Myocyte (in vitro differentiated cells): ENCODE measurements at places on chromosomes 16 and 17.
A peak's percentile ranks its signal among the peaks of the same experiment; 100 is the strongest.

- DNase-seq, result peak; percentile 65
Measured at GRCh38 chr16:83458612-83459011, 349.2 kb upstream of the HSBP1 start.

- peak; percentile 94 for DNase-seq
Measured at GRCh38 chr16:87541147-87541871, 48.5 kb upstream of the ZCCHC14 start.

DNA sequence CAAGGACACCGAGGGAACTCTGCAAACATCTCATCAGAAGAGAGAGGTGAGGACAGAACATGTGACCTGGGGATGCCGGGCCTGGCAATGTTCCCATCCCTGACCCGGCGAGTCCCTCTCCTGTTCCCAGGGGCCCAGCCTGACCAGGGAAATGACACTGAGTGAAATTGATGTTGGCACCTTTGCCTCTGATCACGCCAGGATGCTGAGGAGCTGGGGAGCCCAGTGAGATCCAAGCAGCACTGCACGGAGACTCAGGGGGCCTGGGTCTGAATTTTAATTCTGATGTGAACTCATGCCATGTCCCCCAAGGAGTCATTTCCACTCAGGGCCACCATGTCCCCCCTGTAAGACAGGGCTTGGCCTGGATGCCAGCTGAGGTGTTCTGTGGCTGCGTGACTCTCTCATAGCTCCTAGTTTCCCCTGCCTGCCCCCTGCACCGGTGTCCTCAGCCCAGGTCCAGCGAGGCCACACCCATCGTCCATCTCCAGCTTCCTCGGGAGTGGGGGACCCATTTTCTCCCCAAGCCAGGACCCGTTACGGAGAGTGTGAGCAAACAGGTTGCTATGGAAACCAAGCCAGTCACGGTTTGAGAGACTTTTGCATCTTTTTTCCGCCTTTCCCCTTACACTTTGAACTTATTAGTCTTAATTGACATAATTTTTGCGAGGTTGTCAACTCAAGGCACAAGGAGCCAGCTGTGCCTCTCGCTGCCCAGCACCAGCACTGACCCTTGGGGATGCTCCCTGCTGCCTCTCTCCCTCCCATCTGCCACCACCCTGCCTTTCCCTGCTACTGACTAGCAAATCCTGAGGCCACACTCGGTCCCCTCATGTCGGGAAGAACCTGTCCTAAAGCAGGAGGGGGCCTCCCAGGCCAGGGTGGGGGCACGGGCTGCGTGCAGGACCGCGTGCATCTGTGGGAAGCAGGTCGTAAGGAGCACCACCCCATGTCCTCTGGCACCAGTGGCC lies 150.0 kb downstream of the SDK2 start:
- no peak for DNase-seq

GRCh38 chr16:80142281-80142680 lies 398.5 kb upstream of the DYNLRB2 start:
- DNase-seq, result no peak

- no peak for DNase-seq
Measured at GRCh38 chr17:73156887-73157520, 7.8 kb upstream of the SSTR2 start.
